ENCODE measurements at places on chromosomes 7 and 10.

- DNase-seq, result no peak
These were observed 148.1 kb downstream of the ADARB2 start for GRCh38 chr10:1589257-1589656.

GRCh38 chr7:7201578-7202374 is 19.4 kb downstream of the C1GALT1 start:
- no peak for DNase-seq

GRCh38 chr7:116150588-116150987 is 59.8 kb upstream of the TES start:
- DNase-seq, result no peak

- DNase-seq, result no peak
These were observed 37.3 kb downstream of the ADRA2A start for GRCh38 chr10:111113961-111114757.

DNA sequence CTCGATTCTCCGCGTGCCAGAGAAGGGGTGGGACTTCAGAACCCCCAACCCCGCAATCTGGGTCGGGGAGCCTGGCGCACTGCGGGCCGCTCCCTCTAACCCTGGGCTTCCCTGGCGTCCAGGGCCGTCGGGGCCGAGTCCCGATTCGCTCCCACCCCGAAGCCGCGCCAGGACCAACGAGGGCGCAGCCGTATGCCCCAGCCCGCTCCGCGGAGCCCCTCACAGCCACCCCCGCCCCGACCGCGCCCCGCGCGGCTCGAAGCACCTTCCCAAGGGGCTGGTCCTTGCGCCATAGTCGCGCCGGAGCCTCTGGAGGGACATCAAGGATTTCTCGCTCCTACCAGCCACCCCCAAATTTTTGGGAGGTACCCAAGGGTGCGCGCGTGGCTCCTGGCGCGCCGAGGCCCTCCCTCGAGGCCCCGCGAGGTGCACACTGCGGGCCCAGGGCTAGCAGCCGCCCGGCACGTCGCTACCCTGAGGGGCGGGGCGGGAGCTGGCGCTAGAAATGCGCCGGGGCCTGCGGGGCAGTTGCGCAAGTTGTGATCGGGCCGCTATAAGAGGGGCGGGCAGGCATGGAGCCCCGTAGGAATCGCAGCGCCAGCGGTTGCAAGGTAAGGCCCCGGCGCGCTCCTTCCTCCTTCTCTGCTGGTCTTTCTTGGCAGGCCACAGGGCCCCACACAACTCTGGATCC is at the start of gene LEP:
LEP (plus strand) TSS at position 583 of the 691 bp plus-strand sequence. CDS start 10,741 bp downstream, outside the sequence.
- DNase-seq, result no peak
